AG10803 (cell line): ENCODE measurements at places on chromosomes 5 and 9.

DNA sequence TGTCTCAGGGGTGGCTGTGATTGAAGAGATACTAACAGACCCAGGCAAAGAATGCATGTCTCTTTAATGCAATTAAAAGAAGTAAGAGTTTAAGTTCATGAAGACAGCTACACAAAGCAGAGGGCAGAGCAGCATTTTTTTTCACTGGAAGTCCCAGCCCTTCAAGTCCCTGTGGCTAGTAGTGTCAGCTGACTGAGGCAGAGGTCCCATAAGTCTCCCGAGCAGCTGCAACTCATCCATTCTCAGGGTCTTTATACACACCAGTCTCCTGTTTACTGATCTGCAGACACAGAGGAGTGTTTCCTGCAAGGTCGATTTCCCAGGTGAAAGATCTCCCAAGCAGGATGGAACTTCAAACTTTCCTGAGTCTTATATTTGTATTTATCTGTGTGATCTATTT is 169.4 kb upstream of the GLRA1 start:
- DNase-seq, result no peak

DNA sequence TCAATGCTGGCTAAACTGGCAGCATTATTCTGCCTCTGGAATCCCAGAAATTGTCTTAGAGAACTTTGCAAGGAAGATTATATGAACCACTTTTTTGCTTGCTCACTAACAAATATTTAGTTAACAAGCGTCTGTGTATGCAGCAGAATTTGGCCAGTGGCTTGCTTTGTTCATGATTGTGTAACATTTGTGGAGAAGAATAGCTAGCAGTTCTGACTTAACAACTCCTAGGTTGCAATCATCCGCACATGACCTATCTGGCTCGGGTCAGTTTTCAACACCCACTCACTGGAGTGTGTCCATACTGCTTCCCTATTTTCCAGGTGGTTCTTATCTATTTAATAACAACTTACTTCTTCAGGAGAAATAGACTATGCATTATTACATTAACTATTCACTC is 98.5 kb downstream of the SNX18 start:
- DNase-seq, result peak; percentile 95

DNA sequence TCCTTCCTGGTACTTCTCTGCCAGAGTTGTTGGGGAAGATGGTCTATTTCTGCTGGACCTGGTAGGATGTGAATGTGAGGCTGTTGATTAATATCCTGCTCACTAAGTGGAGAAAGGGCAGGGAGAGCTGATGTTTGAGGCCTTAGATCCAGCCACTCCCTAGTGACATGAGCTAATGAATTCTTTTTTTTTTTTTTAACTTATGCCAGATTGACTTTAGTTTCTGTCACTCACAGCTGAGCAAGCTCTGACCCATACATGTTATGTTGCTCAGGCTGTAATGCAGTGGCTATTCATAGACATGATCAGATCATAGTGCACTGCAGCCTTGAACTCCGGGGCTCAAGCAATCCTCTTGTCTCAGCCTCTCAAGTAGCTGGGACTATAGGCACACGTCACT is 75.1 kb upstream of the SPRY4 start:
- no peak for DNase-seq

- no peak for DNase-seq
Measured at GRCh38 chr5:32197032-32197431, 22.9 kb upstream of the GOLPH3 start.

- peak; percentile 46 for DNase-seq
Measured at GRCh38 chr5:124996764-124997077, 250.3 kb upstream of the ZNF608 start.

DNA sequence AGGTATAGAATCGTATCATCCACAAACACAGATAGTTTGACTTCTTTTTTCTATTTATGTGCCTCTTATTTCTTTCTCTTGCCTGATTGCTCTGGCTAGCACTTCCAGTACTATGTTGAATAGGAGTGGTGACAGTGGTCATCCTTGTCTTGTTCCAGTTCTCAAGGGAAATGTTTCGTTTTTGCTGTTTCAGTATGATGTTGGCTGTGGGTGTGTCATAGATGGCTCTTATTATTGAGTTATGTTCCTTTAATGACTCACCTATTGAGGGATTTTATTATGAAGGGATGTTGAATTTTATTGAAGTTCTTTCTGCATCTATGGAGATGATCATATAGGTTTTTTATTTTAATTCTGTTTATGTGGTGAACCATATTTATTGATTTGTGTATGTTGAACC is 70.3 kb downstream of the ENC1 start:
- no peak for DNase-seq

DNA sequence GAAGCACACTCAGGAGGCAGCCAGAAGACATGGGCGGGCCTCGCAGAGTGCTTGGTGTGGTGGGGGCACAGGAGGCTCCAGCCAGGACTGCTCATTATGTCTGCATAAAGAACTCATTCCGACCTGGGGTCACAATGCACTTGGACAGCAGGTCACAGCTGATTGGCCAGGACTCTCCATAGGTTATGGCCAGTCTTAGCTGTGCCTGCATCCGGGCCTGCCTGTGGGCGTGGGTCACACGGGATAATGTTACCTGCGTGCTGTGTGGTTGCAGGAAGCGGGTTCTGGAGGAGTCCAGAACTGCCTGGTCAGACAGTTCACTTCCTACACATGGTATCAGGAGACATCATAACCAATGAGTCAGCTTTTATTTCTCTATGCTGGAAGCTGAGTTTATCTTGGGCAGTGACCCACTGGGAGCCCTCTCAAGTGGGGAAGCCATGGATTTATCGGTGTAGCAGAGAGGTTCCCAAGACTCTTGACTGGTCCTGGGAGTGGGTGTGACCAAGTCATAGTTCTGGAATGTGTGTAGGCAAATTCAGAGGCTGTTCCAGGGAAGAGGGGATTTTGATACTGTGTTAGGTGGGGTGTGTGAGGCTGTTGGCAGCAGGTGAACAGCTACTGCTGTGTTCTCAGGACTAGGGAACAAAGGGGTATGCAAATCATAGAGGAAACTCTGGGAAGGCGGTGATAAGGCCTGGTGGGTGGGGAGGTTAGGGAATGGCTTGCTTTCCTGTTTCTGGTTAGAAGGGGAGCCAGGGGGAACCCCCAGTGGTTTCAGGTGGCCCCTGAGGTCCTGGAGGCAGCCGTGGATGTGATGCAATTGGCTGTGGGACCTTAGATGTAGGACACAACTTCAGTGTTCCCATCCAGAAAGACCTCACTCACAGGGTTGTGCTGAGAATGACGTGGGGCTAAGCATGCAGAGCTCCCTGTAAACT is 51.3 kb downstream of the ARHGEF37 start:
- peak; percentile 38 for DNase-seq

GRCh38 chr9:98866435-98867102 is 59.1 kb downstream of the GALNT12 start:
- DNase-seq, result no peak

DNA sequence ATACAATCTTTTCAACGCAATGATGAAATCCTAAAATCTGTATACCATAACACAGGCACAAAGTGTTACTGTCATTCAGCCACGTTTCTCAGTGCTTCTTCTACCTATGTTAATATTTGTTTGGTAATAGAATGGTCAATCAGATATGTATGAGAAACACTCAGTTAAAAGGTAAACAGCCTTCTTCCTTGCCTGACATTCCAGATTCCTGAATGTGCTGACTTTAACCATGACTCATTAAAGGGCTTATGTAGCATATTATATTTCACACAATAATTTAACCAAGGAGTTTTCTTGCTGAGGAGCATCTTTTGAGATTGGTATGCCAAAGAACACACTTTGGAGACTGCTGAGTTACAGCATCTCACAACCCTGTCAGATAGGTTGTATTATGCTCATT is 187.6 kb downstream of the CETN3 start:
- no peak for DNase-seq

DNA sequence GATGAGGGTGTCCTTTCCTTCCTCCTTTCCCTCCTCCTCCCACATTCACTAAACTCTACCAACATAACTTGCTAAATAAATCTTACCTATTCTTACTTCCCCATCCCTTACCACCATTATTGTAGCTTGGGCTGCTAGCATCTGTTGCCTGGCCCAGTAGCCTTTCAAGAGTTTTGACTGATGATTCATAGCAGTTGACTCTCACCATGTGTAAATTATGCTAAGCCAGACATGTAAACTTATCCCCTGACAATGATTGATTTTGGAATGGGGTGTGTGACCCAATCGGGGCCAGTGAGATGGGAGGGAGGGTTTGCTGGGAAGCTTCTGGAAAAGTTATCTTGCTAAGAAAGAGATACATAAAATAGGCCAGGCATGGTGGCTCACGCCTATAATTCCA is 161.8 kb upstream of the SPRY4 start:
- peak; percentile 47 for DNase-seq

DNA sequence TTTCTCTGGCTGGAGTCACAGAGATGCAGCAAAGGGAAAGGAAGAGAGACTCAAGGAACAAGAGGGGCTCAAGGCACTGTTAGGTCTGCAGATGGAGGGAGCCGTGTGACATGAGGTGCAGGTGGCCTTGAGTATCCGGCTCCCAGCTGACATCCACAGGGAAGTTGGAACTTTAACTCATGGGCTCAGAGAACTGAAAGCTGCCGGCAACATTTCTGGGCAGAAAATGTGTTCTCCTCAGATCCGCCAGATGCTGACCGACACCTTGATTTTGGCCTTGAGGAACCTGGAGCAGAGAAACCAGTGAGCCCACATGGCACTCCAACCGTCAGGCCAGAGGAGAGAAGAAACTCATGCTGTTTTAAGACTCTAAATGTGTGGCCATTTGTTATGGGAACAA is 258.1 kb upstream of the IRX2 start:
- DNase-seq, result no peak

DNA sequence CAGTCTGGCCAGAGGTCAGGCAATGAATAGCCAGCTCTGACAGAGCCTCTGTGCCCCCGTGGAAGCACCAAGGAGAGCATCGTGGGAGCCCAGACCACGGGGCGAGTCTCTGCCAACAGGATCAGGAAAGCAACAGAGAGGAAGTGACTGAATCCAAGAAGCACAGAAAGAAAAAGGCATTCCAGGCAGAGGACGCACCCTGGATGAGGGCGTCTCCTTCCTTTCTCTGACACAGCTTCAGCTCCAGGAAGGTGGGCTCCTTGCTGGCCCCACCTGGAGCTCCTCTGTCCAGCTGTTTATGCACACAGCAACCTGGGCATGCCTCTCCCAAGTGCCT is 16.6 kb downstream of the HK3 start:
- peak; percentile 3 for DNase-seq

- peak; percentile 92 for DNase-seq
Measured at GRCh38 chr5:135140446-135141204, 106.6 kb upstream of the PITX1 start.

GRCh38 chr9:37784291-37784615 is 611 bp downstream of the EXOSC3 start:
- no peak for DNase-seq

GRCh38 chr9:73176450-73176875 is 24.8 kb downstream of the ANXA1 start:
- DNase-seq, result peak; percentile 74

GRCh38 chr9:127634698-127635097 is 22.6 kb downstream of the STXBP1 start:
- DNase-seq, result no peak

- peak; percentile 91 for DNase-seq
Measured at GRCh38 chr5:112958093-112959088, 18.2 kb upstream of the DCP2 start.

DNA sequence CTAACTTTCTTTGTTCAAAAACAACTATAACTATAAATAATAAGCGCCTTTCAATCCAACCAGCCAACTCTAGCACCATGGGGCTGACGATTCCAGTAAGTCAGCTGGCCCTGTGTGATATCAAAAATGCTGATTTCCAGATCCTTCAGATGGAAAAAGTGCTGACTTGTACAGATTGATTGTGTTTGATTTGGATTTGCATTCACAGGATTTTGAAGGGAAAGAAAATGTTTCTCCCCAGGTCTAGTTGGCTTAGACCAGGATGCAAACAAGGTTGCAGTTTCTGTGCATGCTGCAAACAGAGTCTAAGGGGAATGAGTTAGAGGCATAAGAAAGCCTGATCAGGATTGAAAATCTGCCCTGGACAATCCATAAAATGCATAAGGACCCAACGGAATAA is 68.9 kb downstream of the SLC1A3 start:
- DNase-seq, result no peak

DNA sequence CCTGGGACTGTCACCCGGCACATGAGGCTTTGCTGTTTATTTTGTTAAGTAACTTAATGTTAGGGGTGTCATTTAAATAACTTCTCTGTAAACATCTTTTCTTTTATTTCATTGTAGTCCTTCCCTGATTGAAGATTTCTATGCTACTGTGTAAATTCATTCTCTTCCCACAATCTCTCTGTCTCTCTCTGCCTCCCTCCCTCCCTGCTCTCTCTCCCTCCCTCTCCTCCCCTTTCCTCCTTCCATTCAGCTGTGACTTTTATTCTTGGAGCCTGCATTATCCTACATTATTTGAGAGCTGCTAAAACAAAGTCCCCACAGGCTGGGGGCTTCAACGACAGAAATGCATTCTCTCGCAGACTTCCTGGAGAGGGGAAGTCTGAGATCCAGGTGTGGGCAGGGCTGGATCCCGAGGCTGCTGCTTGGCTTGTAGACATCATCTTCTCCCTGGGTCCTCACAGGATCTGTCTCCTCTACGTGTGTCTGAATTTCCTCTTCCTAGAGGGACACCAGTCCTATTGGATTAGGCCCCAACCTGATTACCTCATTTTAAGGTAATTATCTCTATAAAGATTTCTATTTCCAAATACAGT is 18.4 kb downstream of the UBE2QL1 start:
- DNase-seq, result no peak

GRCh38 chr5:64939772-64940510 is 171.2 kb downstream of the CWC27 start:
- DNase-seq, result peak; percentile 3

- no peak for DNase-seq
Measured at GRCh38 chr5:74875994-74876791, 10.0 kb upstream of the FAM169A start.

GRCh38 chr5:159951387-159951786 is 35.1 kb downstream of the ADRA1B start:
- DNase-seq, result no peak

DNA sequence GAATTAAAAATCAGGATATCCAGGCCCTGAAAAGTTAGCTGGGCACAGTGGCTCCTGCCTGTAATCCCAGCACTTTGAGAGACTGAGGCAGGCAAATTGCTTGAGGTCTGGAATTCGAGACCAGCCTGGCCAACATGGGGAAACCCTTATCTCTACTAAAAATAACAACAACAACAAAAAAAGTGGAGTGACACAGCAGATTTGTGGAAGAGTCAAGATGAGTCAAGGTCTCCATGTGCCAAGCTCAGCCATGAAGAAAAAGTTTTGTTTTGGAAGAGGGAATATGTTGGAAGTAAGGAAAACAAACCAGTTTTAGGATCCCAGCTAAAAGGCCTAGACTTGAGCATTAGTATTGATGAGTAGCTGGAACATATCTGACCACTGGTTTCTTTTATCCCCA is 14.7 kb downstream of the LRRC70 start:
- DNase-seq, result peak; percentile 24

DNA sequence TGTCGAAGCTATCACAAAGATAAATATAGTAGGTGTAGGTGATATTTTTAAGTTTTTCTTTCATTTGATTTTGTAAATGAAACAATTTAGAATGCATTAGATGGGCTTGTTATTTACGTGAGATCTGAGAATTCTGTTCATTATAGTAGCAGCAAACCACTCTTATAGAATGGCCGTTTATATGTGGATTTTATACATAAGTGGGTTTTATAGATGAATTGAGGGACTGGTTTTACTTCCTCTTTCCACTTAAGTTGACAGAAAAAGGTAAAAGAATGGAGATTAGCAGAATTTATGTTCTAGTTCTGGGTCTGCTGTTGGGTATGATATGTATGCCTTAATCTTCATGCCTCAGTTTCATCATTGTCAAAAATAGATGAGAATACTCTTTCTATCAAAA is 5.6 kb downstream of the RMI1 start:
- DNase-seq, result no peak
